ENCODE measurements at places on chromosomes 6 and 20.

GRCh38 chr6:7543789-7544424 is 2.4 kb downstream of the DSP start:
- DNase-seq = no peak

DNA sequence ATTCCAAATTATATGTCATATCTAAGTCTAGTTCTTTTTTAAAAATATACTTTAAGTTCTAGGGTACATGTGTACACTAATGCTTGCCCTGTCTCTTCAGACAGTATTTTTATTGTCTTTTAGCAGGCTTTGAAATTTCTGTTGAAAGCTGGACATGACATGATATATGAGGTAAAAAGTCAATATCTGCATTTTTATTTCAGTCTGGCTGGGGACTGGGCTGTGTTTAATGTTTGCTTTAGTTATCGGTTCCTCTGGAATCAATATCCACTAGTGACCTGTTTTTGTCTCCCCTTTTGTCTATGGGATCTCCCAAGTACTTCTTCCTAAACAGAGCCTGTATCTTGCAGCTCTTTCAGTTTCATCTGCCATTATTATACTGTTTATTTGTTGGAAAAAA is 786.2 kb upstream of the GJE1 start:
- no peak for DNase-seq

- DNase-seq = no peak
These were observed 25.0 kb downstream of the KIF3B start for GRCh38 chr20:32302507-32302872.

- DNase-seq = no peak
These were observed 2.0 kb upstream of the PACSIN1 start for GRCh38 chr6:34463849-34464248.

- no peak for DNase-seq
These were observed 73.6 kb upstream of the PHACTR3 start for GRCh38 chr20:59530782-59531181.

GRCh38 chr6:155235087-155235486 is 28.7 kb upstream of the CLDN20 start:
- DNase-seq = no peak

DNA sequence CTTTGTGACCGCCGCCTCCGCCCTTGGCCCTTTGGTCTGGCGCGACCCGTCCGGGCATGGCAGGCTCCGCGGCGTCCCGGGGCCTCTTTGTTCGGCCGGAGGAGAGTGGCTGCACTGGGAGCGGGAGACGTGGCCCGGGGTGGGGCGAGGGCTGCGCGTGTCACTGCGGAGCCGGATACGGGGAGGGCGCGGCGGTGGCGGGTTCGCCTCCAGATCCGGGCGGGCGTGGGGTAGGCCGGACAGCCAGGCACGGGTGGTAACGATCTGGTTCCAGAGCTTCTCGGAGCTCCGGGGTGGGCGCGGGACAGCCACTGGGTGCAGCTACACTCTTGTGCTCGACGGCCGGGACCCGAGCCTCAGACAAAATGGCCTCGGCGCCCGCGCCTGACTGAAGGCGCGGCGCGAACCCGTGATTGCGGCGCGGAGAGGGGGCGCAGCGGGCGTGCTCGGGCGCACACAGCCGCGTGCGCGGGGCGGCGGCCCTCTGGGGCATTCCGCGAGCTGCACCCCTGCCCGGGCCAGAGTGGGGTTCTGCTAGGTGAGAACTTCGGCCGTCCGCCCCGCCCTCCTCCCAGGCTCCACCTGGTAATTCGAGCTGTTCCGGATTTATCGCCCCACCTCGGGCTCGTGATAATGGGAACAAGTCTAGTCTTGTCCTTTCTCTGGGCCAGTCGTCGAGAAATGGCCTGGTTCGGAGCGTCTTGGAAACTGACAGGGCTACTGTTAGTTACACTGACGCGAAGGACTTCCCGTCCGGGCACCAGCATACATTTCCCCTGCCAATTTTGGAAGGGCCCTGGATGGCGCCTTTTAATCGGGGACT is 1.0 kb downstream of the LOC128125822 start:
- peak; percentile 60 for DNase-seq

GRCh38 chr20:39853050-39853449 is 836.0 kb downstream of the MAFB start:
- DNase-seq = no peak

- DNase-seq = no peak
These were observed 38.0 kb upstream of the NR2E1 start for GRCh38 chr6:108127826-108128225.

GRCh38 chr6:112343977-112344376 is 3.2 kb upstream of the RFPL4B start:
- no peak for DNase-seq

DNA sequence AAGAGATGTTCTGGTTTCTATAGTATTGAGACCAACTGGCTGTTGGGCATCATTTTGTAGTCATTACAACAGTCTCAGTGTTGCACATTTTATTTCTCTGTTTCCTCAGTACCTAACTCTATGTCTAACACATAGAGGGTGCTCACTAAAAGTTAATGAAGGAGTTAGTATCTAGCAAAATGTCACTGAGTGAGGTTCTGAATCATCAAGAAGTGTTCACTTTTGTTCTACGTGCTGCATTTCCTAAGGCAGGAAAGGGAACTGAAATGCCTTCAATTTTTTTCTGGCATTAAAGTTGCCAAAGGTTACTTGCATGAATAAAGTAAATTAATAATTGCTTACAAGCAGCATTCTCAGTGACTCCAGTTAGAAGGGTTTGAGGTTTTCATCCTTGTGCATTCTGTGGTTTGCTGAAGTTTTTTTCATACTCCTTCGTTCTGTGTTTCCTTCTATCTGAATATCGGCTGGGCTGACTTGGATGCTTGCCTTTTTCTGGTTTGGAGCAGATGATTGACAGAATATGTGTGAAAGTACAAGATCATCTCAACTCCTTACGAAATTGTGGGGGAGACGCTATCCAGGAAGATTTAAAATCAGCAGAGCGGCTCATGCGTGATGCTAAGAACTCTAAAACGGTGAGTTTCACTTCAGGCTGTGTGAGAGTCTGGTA is 114.5 kb upstream of the SCGN start:
- no peak for DNase-seq

- DNase-seq = no peak
These were observed 175.7 kb upstream of the SNX9 start for GRCh38 chr6:157647261-157647915.

DNA sequence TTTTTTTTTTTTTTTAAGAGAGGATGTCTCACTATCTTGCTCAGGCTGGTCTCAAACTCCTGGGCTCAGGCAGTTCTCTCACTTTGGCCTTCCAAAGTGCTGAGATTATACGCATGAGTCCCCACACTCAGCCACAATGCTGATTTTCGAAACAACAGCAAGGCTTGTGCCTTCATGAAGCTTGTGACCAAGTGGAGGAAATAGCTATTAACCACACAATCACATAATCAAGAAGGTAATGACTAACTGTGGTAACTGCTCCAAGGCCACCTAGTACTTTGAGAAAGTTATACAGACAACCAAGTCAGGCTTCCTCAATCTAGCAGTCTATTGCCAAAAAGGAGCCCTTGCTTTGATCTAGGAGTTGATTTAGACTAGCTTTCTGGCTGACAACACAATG is 46.3 kb downstream of the SOD2 start:
- DNase-seq = no peak

DNA sequence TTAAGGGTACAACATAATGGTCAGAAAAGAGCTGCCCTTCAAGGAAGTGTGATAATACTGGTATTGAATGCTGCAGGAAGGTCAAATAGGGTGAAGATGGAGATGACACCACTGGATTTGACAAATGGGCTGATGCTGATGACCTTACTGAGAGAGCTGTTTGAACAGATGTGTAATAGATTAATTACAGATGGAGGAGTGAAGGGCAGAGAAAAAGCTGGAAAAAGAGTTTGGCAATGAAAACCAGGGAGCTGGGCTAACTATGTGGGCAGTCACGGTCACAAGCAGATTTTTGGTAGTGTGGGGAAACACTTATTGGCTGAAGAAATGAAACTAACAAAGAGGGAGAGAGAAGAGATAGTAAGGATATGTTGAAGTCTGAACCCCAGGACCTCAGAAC is 83.6 kb upstream of the ENPP5 start:
- no peak for DNase-seq

GRCh38 chr6:120869397-120869796 is 464.9 kb downstream of the TBC1D32 start:
- no peak for DNase-seq

GRCh38 chr6:35497571-35498421 is 917 bp upstream of the TEAD3 start:
- peak; percentile 43 for DNase-seq

DNA sequence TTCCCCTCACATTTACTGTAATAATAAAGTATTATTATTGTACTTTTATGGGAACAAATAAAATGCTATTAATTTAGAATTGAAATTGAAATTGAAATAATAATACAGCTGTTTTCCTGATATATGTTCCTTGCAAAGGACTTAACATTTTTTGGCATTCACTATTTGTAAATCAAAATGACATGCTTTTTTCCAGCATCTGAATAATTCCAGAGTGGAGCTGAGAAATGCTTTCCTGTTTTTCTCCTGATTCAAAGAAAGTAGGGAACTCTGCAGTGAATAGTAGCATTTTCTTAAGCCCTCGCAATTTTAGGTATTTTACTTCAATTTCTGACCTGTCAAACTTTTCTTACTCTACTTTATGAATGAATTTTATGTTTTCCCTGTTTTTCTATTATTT is 72.1 kb downstream of the PHACTR2 start:
- DNase-seq = no peak

GRCh38 chr20:10649797-10650160 is 24.0 kb downstream of the JAG1 start:
- DNase-seq = no peak

- no peak for DNase-seq
These were observed 18.0 kb upstream of the DEFB129 start for GRCh38 chr20:208942-209566.

DNA sequence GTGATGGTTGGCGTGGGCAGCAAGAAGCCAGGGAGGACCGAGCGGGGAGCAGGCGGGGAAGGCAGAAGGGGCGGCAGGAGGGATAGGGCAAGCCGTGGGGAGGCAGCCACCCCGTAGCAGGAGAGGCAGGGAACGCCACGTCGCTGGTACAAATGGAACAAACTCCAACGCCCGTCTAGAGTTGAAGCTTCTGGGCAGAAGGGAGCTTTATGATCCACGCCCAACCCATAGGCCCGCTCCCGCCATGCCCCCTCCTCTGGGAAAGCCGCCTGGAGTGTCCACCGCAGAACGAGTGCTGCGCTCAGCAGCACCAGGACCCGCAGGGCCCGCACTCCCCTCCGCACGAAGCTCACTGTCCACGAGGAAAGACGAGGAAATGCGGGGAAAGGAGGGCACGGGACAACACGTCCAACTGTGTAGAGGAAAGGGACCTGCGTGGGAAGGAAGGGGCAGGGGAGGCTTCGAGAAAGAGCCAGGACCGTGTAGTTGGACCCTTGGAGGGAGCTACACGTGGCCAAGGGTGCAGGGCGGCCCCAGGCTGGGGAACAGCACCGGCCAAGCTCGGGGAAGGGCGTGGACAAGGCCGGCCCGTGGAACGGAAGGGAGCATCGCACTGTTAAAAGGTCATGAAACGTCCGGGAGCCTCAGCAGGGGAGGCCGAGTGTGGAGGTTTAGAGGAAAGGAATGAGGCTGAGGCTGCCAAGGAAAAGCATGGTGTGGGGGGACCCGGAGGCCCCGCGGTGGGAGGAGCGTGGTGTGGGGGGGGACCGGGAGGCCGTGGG is 204.0 kb downstream of the DLL1 start:
- DNase-seq = no peak

DNA sequence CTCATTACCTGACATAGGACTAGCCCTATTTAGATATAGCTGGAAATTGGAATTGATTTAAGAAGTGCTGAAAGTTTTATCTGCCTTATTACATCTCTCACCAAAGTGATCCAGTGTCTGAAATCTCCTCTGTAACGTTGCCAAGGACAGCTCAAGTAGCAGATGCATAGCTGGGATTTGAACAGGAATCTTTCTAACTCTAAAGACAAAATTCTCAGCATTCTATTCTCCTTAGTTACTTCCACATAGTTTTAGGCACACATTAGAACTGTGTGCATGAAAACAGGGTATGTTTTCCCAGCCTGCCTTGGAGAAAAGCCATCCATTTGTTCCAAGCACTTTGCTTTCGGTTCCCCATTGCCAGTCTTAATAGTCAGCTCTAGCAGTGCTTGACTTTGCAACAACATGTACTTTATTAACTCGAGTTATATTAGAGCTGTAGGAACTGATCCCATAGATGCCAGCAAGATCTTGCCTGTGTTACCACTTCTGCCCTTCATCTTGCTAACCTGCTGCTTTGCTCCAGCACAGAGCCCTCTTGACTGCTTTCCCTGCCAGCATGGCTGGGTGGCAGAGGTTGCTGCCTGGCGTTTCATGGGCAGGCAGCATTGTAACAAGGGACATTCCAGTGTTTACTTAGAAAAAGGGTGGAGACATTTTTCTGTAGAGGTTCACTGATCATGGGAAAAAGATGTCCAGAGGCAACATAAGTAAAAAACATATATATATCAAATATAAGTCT is 56.1 kb upstream of the STMND1 start:
- DNase-seq = no peak

GRCh38 chr6:160188773-160189172 is 67.2 kb downstream of the SLC22A1 start:
- no peak for DNase-seq

DNA sequence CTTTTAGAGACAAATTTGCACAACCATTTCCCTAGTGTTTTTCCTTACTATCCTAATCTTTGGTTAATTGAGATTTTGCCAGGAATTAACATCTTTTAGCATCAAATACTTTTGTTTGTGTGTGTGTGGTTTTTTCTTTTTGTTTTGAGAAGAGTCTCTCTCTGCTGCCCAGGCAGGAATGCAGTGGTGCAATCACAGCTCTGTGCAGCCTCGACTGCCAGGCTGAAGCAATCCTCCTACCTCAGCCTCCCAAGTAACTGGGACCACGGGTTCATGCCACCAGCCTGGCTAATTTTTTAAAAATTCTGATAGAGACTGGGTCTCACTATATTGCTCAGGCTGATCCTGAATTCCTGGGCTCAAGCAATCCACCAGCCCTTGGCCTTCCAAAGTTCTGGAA is 28.5 kb downstream of the BAK1 start:
- no peak for DNase-seq

DNA sequence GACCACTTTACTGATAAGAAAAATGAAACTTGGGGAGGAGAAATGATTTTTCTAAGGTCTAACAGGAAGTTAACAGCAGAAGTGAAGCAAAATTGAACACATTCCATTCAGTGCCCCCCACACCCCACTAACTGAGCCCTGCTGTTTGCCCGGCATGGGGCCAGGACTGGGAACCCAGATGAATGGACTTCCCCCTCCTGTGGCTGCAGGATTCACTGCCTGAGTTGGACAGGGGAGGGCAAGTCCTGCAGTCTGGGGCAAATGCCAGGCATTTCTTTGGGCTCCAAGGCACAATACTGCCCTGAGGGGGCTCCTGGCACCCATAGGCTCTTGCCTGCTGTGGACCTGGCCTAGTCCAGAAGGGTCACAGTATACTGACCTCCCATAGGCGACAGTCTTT is 28.3 kb downstream of the FYN start:
- DNase-seq = no peak
